Activated CD4-positive, alpha-beta T cell treated with anti-CD3 and anti-CD28 coated beads, Interleukin-2, amount 50 U/mL, for 1 hour (primary cell): ENCODE measurements at places on chromosomes 7 and 10.

DNA sequence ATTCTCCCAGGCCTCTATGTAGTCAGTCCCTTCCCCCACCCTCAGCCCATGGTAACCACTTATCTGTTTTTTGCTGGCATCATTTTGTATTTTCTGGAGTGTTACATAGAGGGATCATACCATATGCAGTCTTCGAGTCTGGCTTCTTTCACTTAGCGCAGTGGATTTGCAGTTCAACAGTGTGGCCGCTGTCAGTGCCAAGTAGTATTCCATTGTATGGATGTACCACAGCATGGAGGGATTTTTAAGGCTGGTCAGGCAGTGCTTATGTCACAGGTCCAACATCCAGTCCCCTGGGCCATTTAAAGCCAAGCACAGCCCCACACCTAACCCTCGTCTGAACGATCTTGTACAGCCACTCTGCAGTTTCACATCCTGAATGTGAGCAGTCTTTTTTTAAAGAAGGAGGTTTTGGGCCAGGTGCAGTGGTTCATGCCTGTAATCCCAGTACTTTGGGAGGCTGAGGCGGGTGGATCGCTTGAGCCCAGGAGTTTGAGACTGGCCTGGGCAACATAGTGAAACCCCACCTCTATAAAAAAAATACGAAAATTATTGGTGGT, 121.8 kb downstream of the CUX1 start:
- DNase-seq = no peak

- no peak for DNase-seq
Measured at GRCh38 chr7:140016540-140016939, 46.2 kb downstream of the PARP12 start.

- DNase-seq = no peak
Measured at GRCh38 chr10:113732966-113733365, 18.5 kb upstream of the PLEKHS1 start.

DNA sequence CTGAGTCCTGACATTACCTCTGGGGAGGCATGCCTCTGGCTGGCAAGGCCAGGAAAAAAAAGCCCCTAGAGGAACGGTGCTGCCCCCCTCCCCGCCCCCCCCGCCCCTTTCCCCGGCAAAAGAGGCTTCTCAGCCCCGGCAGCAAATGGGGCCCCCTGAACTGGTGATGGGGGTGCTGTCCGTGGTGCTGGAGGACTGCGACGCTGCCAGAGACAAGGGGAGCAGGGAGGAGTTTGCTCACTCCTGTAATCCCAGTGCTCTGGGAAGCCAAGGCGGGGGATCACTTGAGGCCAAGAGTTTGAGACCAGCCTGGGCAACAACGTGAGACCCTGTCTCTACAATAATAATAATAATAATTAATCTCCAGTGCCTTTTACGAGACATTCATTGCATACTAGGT, 23.7 kb downstream of the SRRM3 start:
- peak; percentile 18 for DNase-seq

GRCh38 chr7:93365341-93365740, 133.2 kb downstream of the VPS50 start:
- DNase-seq = no peak

- no peak for DNase-seq
Measured at GRCh38 chr10:107686095-107686494, 521.6 kb upstream of the SORCS1 start.

GRCh38 chr10:82660986-82661385, 786.0 kb downstream of the NRG3 start:
- no peak for DNase-seq

- DNase-seq = no peak
Measured at GRCh38 chr10:29914986-29915785, 144.2 kb downstream of the JCAD start.

- peak; percentile 10 for DNase-seq
Measured at GRCh38 chr7:105876964-105877601, 684 bp upstream of the ATXN7L1 start.

GRCh38 chr7:110480964-110481363, 610.0 kb upstream of the LRRN3 start:
- DNase-seq = no peak

GRCh38 chr7:138382862-138383565, 77.0 kb upstream of the TRIM24 start:
- DNase-seq = no peak

GRCh38 chr7:105978035-105978434, 15.0 kb downstream of the CDHR3 start:
- DNase-seq = no peak

DNA sequence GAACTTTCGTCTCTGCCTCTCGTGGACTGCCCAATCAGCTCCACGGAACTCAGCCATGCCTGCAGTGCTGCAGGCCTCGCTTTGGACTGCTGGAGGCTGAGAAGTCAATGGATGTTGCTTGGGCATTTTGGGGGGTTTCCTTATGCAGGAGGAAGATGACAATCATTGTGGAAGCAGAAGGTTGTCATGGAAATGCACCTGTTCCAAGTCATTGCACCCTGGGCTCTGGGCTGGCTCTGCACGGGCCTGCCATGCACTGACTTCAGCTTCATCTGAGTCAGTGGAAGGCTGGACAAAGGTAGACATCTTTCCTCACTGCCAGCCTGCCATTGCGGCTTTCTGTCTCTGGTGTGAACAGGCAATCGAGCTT, 217.3 kb downstream of the RPS24 start:
- no peak for DNase-seq

GRCh38 chr10:88244781-88245625, 338.1 kb downstream of the RNLS start:
- no peak for DNase-seq

DNA sequence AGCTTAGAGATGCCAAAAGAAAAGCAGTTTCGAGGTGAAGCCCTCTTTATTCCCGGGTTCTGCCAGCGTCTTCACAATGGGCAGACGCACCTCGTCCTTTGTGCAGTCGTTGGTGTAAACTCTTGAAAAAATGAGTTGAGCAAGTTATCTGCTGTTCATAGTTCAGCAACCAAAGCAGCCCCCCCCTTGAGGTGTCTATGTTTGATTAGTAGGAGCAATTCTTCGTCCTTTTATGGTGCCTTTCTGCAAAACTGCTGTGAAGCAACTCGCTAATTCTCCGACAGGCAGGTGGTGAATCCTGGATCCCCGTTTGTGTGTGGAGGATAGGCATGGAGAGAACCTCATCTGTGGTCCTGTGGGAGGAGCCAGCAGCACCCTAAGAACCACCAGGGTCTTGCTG, 234.5 kb downstream of the GLRX3 start:
- no peak for DNase-seq

- no peak for DNase-seq
Measured at GRCh38 chr10:48444266-48444665, 137.8 kb downstream of the MAPK8 start.

DNA sequence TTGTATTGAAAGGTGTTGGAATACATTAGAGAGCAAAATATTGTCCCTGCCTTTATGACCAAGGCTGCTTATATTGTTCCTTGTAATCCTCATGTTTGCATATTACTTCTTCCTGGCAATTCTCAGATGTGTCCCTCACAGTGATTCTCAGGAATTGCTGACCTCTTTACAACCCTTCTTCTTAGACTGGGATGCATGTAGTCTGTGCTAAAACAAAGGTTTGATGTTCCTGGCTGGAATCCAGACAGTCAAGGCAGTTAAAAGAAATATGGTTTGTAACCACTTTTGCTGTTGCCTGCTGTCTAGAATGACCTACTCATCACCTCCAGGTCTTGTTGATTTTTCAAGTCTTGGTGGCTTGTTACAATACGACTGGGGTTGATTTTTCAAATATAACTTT, 367.6 kb downstream of the HGF start:
- DNase-seq = no peak

DNA sequence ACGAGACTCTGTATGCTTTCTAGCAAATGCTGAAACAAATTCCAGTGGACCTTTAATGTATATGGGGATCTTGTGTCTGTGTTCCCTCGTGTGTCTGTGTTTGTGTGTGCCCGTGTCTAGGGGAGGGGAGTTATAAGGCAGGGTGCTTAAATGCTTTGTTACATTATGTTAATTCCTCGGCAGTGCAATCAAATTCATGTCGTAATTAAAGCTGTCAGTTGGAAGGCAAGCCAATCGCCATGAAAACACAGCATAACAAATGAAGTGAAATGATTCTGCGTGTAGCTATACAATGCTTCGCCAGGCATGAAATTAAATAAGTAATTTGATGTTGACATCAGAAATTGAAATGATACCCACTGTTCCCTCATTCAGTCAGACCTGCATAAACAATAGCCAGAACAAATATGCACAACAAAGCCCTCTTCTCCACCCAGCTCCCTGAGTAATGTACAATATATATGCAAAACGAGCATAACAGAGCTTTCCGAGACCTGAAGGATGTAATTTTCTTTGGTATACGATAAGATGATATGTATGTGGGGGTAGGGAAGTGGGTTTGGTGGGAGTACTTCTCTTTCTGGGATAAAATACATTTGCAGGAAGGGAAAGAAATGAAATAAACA, 534.1 kb downstream of the AUTS2 start:
- DNase-seq = no peak

GRCh38 chr10:126872768-126873167, 32.5 kb upstream of the DOCK1 start:
- DNase-seq = no peak

- no peak for DNase-seq
Measured at GRCh38 chr7:124784879-124785818, 19.6 kb upstream of the GPR37 start.

DNA sequence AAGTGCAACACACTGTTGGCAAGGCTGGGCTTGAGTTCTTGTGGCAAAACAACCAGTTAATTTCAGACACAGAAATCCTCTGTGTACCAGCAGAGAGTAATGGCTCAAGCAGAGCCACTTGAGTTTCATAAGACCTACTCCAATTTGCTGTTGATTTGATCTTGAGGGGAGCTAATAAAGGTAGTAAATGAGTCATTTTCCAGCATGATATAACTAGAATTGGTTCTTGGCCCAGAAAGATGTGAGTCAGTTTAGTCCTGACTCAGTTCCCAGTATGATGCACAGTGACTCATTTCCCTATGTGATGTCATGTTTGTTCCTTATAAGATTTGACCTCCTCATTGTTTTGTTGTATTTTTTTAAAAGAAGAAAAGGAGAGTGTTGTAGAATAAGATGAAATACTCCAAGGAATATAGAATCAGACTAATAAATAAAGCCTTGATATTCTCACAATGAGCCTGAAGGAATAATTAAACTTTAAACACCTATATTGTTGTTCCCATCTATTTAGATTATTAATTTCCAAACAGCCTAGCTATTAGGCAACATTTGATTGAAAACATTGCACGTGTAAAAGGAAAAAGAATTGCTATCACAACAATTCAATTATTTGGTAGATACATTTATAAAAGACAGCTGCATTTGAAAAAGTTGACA, 186.2 kb downstream of the REEP3 start:
- DNase-seq = no peak

- DNase-seq = no peak
Measured at GRCh38 chr7:152756116-152756515, 3.4 kb upstream of the ACTR3B start.

- DNase-seq = no peak
Measured at GRCh38 chr10:104711302-104711721, 70.2 kb downstream of the SORCS3 start.

- no peak for DNase-seq
Measured at GRCh38 chr10:59060852-59061251, 115.6 kb upstream of the PHYHIPL start.

- DNase-seq = no peak
Measured at GRCh38 chr10:128879030-128879429, 588.0 kb upstream of the MGMT start.

DNA sequence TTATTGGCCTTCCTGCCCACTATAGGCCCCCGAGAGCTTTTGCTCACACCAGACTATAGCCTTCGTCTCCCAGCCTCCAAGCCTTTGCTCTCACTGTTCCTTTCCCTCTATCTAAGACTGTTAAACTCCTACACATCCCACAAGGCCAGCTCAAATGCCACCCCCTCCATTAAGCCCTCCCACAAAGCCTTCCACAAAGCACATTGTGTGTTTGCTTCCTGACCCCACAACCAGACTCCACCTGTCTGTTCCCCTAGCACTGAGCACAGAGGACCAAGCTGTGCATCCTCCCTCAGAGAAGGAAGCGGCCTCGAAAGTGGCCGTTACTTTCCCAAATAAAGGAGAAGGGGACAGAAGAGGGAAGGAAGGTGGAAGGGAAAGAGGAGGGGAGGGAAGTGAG, 1.3 kb downstream of the LOXL4 start:
- no peak for DNase-seq

DNA sequence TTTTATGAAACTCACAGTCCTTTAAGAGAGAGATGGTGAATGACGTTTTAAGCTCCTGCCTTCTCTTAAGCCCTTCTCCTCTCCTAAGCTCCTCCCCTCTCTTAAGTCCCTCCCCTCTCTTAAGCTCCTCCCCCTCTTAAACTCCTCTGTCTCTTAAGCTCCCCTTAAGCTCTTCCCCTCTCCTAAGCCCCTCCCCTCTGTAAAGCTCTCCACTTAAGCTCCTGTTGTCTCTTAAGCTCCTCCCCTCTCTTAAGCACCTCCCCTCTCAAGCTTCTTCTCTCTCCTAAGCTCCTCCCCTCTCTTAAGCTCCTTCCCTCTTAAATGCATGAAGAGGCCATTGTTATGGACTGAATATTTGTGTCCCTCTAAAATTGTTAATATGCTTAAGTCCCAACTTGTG, 1180.6 kb upstream of the AUTS2 start:
- no peak for DNase-seq

DNA sequence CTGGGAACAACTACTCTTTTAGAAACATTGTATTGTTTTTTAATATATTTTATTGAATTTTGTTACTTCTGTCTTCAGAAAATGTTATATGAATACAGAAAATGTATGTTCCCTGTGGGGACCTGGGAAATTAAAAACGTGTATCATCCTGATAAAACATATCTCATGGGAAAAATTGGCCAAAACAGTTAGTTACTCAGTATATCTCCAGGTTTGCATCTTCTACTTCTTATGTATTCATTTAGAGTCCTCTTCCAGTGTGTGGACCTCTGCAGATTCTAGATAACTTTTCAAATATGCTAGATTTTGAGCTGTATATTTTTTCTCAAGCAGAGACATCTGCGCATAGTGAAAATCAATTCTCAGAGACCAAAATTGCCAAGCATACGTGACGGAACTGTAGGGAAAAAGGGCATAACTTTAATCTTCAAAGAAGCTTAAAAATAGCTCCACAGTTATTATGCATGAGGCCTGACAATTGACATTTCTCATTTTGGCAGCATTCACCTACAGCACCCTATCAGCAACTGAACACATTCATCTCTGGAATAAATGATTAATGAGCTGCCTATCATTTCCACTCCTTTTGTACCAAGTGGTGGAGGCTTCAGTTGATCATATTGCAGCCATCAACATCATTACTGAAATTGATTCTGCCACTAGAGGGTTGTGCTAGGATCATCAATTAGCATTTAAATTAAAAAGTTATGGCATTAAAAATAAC, 26.4 kb upstream of the UMAD1 start:
- no peak for DNase-seq

- no peak for DNase-seq
Measured at GRCh38 chr10:43814663-43815062, 166.0 kb upstream of the ZNF32 start.

DNA sequence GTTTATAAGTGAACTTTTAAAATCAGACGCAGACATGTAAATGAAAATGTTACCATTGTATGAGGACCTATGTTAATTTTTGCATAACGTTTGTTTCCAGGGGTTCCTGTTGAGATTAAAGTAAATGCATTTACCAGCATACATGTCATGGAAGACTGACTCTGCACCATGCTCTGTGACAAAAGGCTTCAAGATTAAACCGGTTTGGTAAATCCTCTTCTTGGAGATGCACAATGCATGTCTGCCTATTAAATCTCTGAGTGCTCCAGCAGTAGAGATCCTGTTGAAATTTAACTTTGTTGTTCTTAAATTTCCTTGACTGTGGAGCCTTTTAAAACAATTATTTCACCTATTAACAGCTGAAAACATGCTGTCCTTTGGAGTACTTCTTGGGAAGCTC, 36.5 kb upstream of the JAZF1 start:
- no peak for DNase-seq

GRCh38 chr10:7493996-7494395, 83.2 kb upstream of the SFMBT2 start:
- no peak for DNase-seq
